ENCODE measurements at places on chromosomes 1 and 21.

- DNase-seq: no peak
Measured at GRCh38 chr1:72369069-72369757, 86.9 kb upstream of the NEGR1 start.

- no peak for DNase-seq
Measured at GRCh38 chr1:31412205-31412604, 808 bp upstream of the SERINC2 start.

GRCh38 chr1:201676197-201676596 lies 137.3 kb downstream of the NAV1 start:
- peak; percentile 31 for DNase-seq

GRCh38 chr1:22221233-22221780 lies 78.4 kb upstream of the WNT4 start:
- no peak for DNase-seq

GRCh38 chr1:47635597-47635996 lies 197.8 kb downstream of the FOXD2 start:
- DNase-seq: no peak

DNA sequence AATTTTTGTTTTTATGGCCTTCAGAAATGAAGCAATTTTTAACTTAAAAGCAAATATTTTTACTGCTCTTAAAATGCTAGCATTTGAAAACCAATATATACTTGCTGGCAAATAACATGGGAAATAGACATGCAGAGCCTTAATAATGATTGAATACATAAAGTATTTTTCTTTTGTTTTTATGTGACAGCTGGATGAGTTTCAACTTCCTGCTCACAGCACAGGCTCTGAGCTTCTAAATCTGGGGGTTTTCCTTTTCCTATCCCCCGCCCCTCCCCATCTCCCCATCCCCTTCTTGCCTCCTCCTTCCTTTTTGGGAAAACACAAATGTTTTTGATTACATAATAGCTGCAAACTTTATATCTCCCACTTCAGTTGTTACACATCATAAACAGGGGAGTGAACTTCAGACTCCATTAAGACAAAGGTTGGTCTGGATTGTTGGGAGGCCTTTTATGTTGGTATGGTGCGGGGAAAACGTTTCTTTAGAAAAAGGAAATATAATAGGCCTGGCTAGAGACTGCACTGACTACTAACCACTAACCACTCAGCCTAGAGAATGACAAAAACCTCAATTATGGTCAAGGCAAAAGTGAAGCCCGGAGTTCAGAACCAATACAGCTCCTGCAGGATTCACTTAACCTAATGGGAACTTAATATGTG lies 116.1 kb upstream of the GORAB start:
- DNase-seq: peak; percentile 74

GRCh38 chr1:24702511-24703293 lies 42.5 kb upstream of the CLIC4 start:
- DNase-seq: peak; percentile 56

Measured in fibroblast of pulmonary artery (primary cell).